Stimulated activated CD4-positive, alpha-beta T cell treated with anti-CD3 and anti-CD28 coated beads, Interleukin-2, amount 100 ng/mL, for 24 hours (primary cell): ENCODE measurements at places on chromosomes 3 and 15.

DNA sequence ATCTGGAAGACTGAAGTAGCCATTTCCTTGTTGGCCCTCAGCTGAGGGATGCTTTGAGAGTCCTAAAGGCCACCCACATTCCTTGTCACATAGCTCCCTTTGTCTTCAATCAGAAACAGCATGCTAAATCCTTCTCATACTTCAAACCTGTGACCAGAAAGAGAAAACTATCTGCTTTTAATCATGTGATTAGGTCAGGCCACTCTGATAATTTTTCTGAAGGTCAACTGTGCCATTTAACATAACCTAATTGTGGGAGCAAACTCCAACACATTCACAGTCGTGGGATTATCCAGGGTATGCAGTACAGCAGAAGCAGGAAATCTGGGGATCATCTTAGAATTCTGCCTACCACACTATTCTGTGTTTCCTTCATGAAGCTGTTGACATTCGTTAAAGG lies 223.9 kb upstream of the NR2E3 start:
- DNase-seq: no peak

- DNase-seq: no peak
These were observed 9.2 kb downstream of the DCBLD2 start for GRCh38 chr3:98892263-98892662.

- no peak for DNase-seq
These were observed 181.5 kb upstream of the TOPAZ1 start for GRCh38 chr3:44060164-44060563.

DNA sequence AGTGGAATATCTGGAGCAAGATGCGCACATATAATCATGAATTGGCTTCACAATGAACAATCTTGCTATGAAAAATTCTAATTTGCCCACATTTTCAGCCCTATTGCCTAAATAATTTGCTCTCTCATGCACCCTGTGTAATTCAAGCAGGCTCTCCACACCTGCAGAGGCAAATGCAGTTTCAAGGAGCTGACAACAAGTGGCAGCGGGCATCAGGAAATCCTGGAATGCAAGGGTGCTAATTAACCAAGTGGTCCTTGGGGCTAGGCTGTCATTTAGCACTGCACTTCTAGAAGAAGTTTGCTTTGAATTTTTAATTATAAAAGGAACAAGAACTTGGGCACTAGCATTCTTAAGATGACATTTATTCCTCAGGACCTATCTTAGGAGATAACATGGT lies 56.3 kb upstream of the ICE2 start:
- DNase-seq: no peak

DNA sequence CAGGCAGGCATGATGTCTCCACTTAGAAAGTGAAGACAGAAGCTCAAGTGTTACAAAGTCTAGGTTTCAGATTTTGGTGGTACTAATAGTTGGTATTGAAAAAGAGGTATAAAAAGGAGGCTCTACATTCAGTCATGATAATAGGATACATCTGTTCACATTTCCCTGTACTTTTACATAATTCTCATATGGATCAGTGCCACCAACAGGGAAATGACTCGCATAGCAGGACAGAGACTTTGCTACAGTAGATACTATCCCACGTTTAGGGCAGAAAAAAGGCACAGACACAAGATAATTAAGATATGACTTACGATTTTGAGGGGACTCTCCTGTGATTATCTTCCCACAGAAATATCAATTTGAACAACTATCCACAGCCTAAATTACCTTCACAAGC lies 1062.9 kb upstream of the EPHA6 start:
- DNase-seq: no peak

DNA sequence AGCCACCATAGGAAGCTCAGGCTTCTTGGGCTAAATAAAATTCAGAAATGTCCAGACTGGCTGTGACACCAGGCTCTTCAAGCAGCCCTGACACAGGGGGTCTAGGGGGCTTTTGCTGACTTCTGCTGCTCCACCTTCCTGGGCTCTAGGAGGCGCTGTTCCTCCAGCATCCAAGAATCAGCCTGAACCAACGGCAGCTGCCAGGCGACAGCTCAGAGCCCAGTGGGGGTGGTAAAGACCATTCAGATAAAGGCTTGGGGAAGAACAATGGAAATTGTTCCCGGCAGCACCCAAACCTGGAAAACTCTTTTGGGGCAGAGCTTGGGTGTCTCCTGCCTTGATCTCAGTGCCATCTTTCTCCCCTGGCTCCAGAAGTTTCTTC lies 21.6 kb upstream of the PSTPIP1 start:
- DNase-seq: peak; percentile 73

DNA sequence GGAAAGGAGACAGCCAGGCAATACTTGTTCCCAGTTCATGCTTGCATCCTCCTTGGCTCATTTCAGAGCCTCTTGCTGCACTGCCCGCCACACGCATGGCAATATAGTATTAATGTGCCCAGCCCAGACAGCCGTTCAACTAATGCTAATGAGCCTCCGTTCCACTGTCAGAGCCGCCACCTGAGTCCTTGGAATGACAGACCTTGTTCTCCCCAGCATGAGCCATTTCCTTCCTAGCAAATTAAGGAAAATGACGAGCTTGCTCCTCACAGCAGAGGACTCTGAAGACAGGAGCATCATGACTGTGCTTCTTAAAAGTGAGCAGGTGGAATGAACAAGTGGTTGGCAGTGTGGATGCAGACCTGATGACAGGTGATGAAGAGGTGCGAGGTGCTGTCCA lies 10.8 kb upstream of the LRRC15 start:
- no peak for DNase-seq

- no peak for DNase-seq
These were observed 304.4 kb downstream of the KBTBD8 start for GRCh38 chr3:67302489-67302888.

- DNase-seq: no peak
These were observed 4.7 kb downstream of the ATG7 start for GRCh38 chr3:11276901-11277300.

DNA sequence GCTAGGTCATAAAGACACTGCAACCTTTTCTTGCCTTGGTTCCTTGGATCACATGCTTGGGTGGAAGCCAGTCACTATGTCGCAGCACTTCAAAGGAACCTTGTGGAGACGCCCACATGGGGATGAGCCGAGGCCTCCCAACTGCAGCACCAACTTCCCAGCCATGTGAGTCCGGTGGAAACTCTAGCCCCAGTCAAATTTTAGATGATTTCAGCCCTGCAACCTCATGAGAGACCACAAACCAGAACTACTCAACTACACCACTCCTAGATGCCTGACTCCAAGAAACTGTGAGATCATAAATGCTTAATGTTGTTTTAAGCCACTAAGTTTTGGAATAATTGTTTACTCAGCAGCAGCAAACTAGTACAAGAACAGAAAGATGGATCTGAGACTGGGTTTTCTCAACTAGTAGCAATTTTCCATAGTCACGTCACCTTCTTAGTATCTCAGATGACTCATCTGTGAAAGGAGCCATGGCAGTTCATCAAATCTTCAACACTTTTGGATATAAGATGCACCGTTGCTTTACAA lies 86.5 kb downstream of the MB21D2 start:
- DNase-seq: peak; percentile 33

GRCh38 chr3:168794427-168794826 lies 698.7 kb upstream of the GOLIM4 start:
- no peak for DNase-seq

- peak; percentile 16 for DNase-seq
These were observed 517 bp downstream of the FBN1 start for GRCh38 chr15:48644827-48645557.

DNA sequence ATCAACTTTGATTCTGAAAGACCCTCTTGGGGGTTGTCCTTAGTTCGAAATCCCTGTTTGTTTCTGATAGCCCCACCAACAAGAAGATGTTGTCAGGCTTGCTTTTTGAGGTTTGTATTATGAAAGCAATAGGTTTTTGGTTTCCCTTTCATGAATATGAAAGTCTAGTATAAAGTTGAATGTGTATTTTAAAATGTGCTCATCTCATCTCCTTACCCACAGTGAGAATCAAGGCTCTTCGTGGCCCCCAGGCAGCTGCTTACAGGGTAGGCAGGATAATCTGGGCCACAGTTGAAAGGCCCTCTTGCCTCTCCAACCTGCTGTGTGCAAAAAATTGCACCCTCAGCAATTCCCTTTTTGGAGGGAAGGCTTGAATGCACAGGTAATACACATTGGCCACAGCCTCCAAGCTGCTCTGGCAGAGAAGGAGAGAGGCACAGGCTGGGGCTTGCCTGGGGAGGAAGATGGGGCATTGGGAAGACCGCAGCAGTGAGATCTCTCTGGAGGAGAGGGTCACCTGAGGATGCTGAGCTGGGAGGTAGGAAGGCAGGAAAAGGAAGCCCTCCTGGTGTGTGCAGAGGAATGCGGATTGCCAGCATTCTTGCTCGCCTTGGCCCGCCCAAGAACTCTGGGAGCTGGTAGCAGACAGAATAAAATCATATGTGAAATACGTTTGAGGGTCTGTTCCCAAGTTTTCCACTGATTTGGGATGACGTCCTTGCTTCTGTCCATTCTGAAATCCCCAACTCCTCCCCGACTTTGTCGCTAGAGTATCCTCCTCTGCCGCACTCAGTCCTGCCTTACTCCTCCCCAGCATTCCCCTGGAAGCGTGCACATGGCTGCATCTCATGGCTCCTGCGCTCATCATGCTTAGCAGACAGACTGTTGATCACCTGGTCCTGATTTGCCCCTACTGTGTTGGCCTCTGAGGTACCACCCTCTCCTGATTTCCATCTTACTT lies 196.4 kb downstream of the RPLP1 start:
- DNase-seq: no peak

GRCh38 chr3:31958701-31959152 lies 22.3 kb downstream of the OSBPL10 start:
- no peak for DNase-seq

DNA sequence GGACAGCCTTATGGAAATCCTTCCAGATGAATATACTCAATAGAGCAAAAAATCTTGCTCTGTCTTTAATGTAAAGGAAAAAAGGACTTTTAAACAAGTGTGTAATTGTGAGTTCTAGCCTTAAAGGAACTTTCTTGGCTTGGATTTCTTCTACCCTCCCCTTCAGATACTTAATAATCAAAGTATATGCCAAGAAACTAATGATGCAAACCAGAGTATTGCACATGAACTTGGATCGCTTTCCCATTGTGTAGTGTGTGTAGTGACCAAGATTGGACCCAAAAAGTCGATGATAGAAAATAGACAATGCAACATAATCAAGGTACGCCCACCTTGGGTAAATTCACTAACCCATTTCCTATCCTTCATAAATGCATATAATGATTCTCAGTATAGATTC lies 123.8 kb downstream of the TIGIT start:
- no peak for DNase-seq

DNA sequence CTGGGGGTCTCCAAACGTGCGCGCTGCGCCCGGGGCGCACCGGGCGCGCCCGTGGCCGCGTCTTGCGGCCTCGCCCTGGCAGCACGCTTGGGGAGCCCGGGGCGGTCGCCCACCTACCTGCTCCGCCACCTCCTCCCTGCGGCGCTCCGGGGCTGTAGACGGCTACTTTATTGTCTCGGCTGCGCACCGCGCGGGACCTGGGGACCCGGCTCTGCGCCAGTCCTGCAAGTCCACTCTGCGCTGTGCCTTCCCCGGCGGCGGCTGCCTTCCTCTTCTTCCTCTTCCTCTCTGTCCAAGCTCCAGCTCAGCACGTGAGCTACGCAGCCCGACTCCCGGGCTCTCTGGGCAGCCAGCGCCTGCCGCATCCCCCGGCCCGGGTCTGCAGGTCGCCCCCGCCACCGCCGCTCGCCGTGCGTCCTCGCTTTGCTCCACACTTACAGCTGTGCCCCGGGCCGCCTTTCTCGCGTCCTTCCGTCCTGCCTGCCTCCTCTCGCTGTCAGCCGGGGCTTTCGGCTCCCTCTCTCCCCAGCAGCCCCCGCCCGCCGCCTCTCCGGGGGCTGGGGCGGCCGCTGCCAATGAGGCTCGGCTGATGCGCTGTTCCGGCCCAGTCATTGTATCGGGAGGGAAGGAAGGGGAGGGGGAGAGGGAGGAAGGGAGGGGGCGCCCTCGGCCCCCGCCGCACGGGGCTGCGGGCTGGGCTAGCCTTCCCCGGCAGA lies 156.4 kb upstream of the FRMD4B start:
- peak; percentile 6 for DNase-seq

DNA sequence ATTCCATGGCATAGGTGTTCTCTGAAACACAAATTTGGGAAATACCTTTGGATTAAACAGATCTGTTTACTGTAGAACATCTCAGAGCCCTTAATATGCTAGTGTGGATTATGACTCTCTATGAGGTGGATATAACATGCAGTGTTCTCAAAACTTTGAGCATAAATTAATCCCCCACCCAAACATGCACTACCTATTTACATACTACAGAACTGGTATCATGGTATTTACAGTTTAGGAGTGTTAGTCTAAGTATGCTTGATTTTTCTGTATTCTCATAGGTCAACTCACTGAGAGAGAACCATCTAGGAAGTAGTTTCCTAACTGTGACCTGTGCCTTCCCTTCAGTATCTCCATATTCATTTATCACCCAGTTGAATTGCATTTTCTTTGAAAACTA lies 30.9 kb upstream of the ZNF609 start:
- DNase-seq: peak; percentile 28

- no peak for DNase-seq
These were observed 71.7 kb downstream of the DMXL2 start for GRCh38 chr15:51550841-51551240.

DNA sequence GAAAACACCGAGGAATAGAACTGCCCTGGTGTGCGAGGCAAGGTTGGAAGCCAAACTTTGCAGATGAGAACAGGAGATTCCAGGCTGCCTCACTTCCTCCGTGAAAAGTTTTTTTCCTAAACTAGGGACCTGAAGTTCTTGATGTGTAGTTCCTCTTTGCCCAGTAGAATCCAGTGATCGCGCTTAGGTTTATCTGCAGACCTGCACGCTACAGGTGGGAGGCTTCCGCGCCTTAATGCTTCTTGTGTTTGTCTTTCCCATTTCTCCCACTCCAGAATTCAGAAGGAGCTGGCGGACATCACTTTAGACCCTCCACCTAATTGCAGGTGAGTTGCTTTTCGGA lies 5.4 kb downstream of the UBE2E1 start:
- DNase-seq: no peak

- DNase-seq: no peak
These were observed 25.6 kb upstream of the CCDC50 start for GRCh38 chr3:191303596-191303995.

GRCh38 chr3:11185564-11186317 lies 31.4 kb downstream of the HRH1 start:
- no peak for DNase-seq

DNA sequence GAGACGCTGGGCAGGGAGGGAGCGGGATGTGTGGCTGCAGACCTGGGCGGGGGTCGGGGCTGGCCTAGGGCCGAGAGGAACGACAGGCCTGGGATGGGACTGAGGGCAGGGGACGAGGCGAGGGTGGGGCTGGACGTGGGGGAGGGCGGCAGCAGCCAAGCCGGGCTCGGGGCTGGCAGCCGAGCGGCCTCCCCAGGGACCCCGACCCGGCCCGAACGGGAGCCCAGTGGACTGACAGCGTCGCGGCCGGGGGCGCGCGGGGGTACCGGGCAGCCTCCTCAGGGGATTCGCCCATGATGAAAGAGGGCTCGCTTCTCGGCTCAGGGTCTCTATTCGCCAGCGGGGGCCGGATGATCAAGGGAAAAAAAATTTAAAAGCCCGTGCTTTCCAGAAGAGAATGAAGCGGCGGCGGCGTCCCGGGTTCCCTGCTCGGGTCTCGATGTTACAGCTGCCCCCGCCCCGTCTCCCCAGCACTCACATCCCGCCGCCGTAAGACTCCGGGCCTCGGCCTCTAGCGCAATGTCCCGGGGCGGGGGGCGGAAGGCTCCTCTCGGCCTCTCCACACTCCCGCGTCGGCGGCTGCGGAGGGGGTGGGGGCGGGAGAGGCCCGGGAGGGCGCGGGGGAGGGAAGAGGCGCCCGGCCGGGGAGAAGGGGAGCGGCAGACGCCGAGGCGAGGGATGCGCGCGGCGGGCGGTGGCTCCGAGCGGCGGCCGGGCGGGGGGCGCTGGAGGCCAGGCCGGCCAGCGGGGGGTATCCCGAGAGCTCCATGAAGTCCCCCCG lies 4.3 kb downstream of the PTH1R start:
- peak; percentile 35 for DNase-seq
